ENCODE measurements at places on chromosomes 2 and 18.

DNA sequence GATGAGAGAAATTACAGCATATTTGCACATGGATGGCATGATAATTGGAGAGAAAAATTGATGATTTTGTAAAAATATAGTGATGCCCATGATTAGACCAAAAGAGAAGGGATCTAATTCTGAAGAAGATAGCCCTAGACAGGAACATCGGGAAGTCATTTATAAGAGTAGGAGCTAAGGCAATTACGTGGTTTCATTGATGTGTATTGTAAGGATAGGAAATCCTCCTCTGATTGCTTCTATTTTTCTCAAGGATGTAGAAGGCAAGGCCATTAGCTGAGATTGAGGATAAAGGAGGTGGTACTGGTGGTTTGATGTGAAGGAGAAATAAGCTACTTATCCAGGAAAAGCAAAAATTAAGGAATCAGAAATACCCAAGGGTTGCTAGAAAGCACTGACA is 176.5 kb upstream of the SOX11 start:
- no peak for DNase-seq

DNA sequence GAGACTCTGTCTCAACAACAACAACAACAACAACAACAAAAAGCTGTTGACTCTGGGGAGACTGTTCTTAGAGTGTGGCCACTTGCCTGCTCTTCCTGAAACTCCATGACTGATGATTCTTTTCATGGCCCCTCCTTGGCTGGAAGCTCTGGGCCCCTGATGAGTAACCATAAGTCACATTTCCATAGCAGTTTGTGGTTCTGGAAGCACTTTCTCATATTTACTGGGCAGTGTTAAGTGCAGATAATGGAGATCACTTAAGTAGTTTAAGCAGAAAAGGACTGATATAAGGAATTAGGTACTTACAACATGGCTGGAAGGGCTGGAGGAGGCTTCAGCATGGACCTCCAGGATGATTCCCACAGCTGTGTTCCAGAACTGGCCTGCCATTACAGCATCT is 147.3 kb upstream of the DLX2 start:
- no peak for DNase-seq

DNA sequence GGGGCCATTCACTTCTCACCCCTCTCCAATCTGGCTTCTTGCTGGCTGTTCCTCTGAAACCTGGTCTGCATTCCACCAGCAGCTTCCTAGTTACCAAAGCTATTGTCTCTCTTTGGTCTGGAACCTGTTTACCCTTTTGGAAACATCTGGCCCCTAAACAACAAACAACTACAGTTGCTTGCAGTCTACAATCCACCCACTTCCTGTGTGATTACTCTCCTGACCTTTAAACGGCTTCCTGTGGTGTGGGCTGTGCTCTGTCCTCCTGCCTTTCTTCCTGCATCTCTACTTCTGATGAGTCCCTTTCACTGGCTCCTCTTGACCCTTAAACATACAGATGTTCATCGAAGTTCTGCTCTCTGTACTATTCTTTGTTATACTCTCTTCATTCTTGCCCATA is 303.8 kb downstream of the TDRD15 start:
- DNase-seq = no peak

DNA sequence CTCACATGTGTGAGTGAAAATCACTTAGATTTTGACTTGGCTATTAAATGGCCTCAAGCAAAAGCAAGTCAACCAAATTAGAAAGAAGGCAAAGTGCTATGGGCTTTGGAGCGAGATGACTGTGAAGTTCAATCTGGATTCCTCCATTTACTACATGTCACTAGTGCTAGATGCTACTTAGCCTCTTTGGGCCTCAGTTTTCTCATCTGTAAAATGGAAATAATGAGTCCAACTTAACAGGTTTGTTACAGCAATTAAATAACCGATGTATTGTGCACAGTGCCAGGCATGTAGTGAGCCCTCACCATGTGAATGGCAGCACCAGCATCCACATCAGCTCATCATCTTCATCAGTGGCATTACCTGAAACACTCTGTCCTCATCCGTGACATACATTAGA is 376.3 kb downstream of the MTX2 start:
- no peak for DNase-seq

- no peak for DNase-seq
Observed at GRCh38 chr2:63047321-63048279, 3.0 kb upstream of the OTX1 start.

- no peak for DNase-seq
Observed at GRCh38 chr2:219621935-219622334, 5.5 kb upstream of the SLC4A3 start.

DNA sequence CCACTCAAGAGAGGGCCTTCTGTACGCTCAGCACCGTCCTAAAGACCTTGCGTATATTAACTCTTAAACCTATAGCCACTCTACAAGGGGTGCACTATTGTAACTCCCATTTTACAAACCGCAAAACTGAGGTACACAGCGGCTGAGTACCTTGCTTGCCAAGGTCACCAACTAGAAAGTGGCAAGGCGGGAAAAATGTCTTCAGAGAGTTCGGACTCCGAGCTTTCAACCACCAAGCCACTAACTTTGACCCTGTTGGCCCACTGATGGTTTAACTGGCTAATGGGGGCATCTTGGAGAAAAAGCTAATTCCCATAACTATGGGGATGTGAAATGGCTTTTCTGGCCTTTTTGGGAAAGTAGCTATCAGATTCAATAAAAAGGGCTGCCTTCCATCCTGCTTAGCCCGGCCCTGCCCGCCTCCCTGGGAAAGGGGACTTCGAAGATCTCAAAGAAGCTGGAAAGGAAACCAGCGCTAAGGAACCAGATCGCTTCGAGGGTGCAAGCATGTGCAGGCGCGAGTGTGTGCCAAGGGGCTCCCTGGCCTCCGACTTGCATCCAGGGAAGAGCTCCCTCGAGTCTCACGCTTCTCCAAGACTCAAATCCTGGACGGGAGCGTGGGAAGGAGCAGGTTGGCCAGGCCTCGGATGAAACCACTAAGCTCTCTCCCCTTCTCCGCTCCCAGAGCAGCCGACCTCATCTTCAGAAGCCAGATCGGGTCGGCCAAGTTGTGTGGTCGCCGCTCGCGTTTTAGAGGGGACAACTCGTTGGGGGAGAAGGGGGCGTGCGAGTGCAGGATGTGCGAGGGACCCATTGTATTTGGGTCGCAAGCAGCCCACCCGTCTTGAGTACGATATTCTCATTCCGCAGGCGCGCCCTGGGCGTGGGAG is 2.2 kb upstream of the SP5 start:
- no peak for DNase-seq

DNA sequence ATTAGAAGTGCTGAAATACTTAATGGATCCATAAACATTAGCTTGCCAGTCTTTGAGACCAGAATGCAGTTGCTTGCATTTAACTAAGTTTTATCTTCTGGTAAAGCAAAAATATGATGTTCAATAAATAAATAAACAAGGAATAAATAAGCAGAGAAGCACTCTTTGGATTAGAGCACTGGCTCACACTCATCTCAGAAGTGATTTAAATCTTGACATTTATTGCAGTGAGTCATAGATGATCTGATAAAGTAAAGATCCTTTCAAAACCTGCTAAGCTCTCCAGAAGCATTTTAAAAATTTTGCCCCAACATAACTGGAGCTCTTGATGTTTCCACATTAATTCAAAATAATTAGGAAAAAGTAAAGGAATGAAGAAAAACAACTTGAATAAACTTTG is 66.8 kb downstream of the KYNU start:
- DNase-seq = no peak

DNA sequence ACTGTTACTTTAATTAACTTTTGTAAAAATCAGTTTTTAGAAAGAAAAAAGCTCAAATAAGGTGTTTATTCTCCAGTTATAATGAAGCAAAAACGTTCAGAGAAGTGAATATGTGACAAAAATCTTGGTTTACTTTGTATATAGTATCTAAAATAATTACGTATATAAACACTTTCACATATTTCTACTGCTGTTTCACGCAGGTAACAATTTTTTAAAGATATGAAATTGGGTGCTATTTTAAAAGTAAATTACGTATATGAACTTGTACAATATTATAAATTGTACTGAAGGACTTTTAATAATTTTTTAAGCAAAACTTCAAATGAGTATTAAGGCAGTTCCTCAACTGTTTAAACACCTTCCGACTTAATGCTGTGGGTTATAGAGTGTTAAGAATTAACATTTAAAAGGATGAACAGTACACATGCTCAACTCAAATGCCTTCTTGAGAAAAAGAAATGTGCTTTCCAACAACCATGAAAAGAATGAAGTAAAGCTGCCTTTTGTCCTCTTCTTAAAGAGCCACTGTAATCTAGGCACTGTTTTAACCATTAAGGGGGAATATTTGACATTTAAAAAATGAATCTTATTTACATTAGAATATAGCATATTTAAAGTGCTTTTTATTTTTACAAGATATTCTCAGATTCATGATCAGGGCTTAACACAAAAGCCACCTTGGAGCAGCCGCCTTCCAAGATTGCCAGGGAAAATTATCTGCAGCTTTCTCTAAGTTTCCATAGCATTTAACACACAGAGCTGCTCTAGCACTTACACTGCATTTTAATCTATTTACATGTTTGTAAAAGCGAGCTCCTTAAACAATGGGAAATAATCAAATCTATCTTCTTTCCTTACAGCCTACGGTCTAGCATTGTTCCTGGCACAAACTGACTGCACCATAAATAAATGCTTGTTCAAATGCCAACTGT is 56.5 kb upstream of the CDKL4 start:
- no peak for DNase-seq

- DNase-seq = no peak
Observed at GRCh38 chr18:73647391-73647790, 500.2 kb downstream of the FBXO15 start.

DNA sequence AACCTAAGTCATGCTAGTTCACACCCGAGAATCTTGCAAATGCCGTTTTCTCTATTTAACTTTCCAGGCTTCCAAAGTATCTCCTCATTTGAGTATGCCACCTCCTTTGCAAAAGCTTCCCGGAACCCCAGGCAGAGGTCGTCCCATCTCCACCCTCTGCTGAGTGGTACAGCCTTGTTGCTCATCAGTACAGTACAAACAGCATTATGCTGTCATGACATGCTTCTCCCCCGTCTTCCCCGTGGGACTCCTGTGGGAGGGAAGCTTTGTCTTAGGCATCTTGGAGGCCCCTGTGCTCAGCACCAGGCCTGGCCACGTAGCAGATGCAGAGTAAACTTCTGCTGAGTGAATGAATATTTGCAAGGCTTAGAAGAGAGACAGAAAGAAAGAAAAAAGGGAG is 102.7 kb downstream of the CDCA7 start:
- no peak for DNase-seq

- no peak for DNase-seq
Observed at GRCh38 chr18:74013955-74014354, 133.7 kb downstream of the FBXO15 start.

DNA sequence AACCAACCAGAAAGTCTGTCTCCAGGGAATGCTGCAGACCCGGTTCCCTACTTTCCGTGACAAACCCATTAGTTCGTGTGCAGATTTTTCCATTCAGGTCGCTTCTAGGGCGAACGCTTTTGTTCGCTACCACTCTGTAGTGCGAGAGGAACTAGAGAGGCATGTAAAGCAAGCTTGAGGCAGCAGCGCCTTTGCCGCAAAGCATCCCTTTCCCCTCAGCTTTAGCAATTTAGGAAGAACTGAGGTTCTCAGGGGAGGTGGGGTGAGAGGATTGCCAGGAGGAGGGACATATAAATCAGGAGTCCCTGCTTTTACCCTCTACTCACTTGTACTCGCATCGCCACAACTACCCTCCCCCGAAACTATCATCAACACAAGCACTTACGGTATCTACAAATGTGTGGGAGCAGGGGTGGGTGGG is 748 bp upstream of the ZNF804A start:
- DNase-seq = no peak

- DNase-seq = no peak
Observed at GRCh38 chr18:3042379-3042778, 29.4 kb upstream of the LPIN2 start.

DNA sequence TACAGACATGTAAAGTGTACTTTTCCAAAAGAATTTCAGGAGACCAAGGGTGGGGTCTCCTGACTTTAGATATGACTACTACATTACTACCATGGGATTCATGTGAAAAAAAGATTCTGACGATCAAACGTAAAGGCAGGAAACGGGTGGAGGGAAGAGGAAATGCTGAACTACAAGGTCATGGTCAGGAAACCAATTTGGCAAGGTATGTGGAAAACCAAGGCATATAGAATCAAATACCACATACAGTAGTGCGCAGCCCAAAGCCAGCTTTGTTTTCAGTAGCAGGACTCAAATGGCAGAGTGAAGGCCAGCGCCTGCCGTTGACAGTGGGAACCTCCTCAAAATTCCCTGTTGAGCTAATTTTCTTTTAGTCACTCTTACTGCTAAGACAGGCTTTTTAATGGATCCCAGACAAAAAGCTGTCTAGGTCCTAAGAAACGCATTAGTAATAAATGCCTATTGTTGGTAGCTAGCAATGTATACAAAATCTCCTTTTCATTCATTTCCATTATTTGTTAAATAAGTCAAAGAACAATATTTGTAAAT is 57.6 kb upstream of the SERTAD2 start:
- no peak for DNase-seq

DNA sequence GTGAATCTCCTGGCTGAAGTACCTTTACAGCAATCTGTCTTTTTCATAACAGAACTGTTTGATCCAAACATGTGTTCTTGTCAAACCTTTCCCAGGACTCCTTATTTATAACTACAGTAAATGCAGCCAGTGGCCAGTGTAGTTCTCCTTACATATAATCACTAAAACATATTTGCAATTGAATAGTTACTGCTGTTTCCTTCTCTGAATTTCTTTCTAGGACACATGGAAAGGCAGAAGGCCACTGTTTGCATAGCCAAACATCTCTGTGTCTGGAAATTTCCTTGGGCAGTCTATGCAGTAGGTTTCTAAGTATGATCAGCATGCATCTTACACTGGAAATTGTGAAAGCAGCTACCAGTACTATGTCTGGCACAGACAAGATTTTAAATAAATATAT is 57.4 kb upstream of the COL3A1 start:
- no peak for DNase-seq

DNA sequence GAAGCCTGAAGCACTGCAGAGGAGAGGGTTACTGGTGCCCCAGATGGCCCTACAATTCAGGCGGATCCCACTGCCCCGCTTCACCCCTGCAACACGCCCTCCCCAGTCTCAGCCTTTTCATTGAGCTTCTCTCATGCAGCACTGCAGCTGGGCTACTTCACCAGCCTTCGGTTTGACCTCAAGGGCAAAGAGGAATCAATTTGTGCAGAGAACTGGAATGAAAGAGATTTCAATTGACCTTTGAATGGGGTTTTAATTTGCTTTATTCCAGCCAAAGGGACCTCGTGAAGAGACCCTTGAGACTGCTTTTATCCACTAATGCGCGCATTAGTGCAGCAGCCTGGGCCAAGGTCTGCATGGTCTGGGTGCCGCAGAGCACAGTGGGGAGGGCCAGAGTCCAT is 8.8 kb upstream of the POMC start:
- DNase-seq = no peak

GRCh38 chr2:74847070-74847858 is 13.3 kb downstream of the HK2 start:
- no peak for DNase-seq

GRCh38 chr2:9720352-9721093 is 89.7 kb upstream of the YWHAQ start:
- DNase-seq = no peak

DNA sequence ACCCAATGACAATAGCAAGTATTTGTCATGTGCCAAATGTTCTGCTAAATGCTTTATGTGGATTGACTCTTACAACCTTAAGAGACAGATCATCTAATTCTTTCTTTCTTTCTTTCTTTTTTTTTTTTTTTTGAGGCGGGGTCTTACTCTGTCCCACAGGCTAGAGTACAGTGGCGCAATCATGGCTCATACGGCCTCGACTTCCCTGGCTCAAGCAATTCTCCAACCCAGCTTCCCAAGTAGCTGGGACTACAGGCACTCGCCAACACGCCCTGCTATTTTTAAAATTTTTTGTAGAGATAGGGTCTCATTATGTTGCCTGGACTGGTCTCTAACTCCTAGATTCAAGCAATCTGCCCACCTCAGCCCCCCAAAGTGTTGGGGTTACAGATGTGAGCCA is 21.4 kb downstream of the TMEM247 start:
- DNase-seq = no peak
